ENCODE measurements at places on chromosomes 12 and 14.

GRCh38 chr14:41597647-41598046 lies 9.0 kb upstream of the LRFN5 start:
- no peak for DNase-seq

DNA sequence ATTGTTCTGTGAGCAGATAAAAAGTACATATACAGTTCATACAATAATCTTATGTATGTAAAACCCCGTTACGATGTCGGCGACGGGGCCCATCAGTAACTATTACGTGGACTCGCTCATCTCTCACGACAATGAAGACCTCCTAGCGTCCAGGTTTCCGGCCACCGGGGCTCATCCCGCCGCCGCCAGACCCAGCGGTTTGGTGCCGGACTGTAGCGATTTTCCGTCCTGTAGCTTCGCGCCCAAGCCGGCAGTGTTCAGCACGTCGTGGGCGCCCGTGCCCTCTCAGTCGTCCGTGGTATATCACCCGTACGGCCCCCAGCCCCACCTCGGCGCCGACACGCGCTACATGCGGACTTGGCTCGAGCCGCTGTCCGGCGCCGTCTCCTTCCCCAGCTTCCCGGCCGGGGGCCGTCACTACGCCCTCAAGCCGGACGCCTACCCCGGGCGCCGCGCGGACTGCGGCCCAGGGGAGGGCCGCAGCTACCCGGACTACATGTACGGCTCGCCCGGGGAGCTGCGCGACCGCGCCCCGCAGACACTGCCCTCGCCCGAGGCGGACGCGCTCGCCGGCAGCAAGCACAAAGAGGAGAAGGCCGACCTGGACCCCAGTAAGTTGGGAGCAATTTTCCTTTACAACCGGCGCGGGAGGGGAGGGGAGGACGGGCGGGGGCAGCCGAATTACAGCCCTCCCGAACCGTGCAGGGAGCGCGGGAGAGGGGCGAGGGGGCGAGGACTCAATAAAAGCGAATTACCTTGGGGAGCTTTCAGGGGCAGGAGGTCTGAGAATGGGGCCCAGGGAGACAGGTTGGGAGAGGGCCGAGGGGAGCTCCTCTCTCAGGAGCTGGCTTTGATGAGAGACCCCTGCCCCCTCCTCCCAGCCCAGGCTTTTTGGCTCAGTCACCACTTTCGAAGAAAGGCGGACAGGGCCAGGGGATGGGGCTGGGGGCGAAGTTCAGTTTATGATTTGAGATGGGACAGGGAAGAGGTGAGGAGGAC lies at the start of gene HOXC9:
Gene HOXC9 (plus strand): TSS at position 46 of the 999 bp plus-strand sequence. CDS start 28 bp downstream, at position 74.
- DNase-seq = no peak

- no peak for DNase-seq
Measured at GRCh38 chr14:90455100-90455571, 58.3 kb downstream of the CALM1 start.

- DNase-seq = no peak
Measured at GRCh38 chr12:115088995-115089841, 405.2 kb upstream of the TBX3 start.

GRCh38 chr14:96584199-96584906 lies 82.2 kb downstream of the PAPOLA start:
- DNase-seq = no peak

- no peak for DNase-seq
Measured at GRCh38 chr12:30878024-30878423, 48.5 kb upstream of the TSPAN11 start.

GRCh38 chr14:22996768-22997654 lies 12.9 kb downstream of the C14orf93 start:
- no peak for DNase-seq

DNA sequence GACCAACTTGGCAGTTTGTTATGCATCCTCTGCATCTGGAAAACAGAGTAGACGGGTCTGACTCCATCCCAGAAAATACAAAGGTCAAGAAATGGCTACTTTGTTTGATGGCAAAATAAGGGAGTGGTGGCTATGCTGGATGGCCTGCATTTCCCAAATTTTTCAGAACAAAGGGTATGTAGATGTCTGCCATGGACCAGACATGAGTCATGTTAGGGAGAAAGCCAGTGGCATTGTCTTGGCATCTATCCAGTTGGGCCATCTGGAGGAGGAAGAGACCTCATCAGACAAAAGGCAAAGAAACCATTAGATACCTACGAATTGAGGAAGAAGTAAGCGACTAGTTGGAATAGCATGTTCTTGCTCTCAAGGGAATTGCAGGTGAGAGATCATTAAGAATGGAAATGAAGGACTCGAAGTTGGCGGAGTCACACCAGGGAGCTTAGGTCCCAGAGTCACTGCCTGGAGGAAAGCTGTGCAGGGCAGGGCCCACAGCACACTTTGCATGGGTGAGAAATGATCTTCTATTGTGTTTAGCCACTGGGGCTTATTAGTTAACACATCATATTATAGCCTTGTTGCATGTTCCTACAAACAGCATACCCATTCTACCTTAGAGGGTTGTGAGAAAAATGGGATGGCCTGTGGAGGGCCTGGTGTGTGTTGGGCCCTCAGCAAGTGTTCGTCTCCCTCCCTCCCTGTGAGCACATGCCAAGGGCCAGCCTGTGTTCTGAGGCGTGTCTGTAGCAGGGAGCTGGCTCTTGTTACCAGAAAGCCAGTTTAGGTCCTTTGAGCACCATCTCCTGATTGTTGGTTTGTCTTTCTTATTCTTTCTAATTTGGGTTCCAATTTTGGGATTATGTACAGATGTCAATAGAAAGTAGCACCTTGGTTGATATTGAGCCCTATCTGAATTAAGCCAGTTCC lies 119.4 kb downstream of the KTN1 start:
- no peak for DNase-seq

- no peak for DNase-seq
Measured at GRCh38 chr12:121579981-121580868, 598 bp downstream of the KDM2B start.

- no peak for DNase-seq
Measured at GRCh38 chr14:90091393-90091792, 29.6 kb downstream of the KCNK13 start.

GRCh38 chr14:75479770-75480600 lies 42.3 kb upstream of the BATF start:
- DNase-seq = no peak

DNA sequence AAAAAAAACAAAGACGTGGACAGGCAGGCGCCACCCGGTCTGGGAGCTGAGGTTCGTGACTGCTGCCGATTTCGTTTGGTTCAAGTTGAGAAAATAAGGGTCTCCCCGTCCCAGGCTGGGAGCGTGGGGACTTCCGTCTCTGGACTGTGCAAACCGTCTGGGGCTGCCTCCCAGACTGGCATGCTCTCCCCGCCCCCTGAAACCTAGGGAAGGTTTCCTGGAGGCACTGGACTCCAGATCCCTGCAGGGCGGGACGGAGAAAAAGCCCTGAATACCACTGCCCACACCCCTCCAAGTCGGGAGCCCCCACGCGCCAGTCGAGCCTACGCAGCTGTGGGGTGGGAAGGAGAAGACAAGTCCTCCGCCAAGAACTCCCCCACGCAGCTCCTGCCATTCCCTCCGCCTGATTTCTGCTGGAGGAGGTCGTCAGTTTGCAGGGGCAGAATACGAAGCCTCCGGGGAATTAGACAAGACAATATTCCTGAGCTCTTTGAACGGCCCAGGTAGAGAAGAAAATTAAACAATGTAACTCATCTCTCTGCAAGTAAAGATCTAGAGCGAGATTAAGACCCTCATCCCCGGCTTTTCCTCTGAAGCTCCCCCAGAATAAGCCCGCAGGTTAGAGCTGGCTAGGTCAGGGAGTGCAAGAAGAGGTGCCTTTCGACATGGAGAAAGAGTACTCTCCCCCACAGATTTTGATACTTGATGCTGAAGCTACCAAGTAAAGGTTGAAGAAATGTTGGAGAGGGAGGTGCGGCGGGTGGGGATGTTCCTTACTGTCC lies 10.4 kb upstream of the HOXC13 start:
- no peak for DNase-seq

- no peak for DNase-seq
Measured at GRCh38 chr12:107404981-107405380, 280.6 kb upstream of the PWP1 start.

DNA sequence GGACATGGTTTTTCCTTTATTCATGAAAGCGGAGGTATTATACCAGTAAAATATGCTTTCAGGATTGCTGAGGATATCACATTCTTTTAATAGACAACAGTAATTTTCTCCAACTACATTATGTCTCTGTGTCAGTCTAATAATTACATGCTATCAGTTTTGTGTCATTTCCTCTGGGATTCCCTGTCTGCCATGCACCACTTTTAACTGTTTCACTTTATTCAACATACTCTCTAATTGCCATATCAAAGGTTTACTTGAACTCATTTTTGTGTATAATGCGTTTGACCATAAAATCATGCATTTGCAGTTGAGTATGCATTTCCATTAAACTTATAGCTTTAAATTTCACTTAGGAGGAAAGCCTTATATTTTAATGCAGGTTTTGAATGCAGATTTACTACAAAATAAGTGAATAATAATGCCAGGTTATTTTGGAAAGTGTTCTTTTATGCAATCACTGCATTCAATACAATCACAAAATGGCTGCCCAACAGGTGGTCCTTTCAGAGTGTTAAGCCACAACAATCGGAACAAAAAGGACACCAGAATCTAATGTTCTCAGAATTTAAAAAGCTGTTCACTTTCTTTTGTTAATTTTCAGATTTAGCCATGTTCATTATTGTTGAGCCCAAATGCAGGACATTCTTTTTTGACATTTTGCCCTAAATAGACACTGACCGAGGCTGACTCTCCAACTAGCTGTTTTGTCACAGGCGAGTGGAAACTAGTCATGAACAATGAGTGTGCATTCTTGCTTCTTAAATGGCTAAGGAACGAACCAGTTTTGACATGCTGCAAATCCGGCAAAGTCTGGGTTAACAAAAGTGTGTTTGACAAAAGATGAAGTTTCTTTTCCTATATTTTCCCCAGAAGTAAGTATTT lies 40.9 kb downstream of the MBIP start:
- no peak for DNase-seq

DNA sequence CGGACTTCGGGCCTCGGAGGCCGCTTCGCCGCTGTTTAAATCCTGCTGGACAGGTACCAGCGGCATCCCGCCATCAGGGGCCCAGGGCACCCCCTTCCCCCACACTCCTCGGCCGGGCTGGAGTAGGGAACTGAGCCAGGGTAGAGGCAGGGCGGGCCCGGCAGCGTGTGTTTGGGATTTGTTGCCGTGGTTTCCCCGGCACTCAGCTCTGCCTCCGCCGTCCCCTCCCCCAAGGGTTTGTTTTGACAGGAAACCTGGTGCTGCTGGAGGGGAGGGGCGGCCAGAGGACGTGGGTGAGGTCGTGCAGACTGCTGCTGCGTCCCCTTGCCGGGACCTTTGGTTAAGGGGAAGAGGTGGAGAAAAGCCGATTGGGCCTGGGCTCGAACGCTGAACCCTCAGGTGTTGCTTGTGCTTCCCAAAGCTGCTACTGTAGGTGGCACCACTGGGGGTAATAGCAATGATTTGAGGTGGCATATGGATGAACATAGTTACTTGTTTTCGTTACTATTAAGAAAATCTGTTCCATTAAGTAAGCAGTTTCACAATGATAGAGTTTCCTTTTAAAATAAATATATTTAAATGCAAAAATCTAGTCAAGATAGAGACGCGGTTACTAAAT lies 778 bp downstream of the TCP11L2 start:
- no peak for DNase-seq

- DNase-seq = no peak
Measured at GRCh38 chr12:120540445-120540844, 6.3 kb downstream of the RNF10 start.

- no peak for DNase-seq
Measured at GRCh38 chr12:740921-741320, 11.5 kb upstream of the WNK1 start.

DNA sequence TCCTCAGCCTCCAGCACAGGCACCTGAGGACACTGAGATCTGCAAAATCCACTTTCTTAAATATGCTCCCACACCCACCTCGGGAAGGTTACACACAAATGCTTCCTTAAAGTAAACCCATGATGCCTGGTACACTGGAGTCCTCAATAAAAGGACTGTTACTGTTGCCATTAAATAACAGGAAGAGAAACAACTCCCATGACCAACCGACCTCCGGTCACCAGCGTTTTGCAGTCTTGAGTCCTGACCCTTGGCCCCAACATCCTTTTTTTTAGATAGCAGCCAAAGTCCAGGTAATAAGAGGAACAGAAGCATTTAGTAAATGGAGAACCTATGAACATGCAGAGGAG lies 42.4 kb downstream of the ITPK1 start:
- DNase-seq = no peak

DNA sequence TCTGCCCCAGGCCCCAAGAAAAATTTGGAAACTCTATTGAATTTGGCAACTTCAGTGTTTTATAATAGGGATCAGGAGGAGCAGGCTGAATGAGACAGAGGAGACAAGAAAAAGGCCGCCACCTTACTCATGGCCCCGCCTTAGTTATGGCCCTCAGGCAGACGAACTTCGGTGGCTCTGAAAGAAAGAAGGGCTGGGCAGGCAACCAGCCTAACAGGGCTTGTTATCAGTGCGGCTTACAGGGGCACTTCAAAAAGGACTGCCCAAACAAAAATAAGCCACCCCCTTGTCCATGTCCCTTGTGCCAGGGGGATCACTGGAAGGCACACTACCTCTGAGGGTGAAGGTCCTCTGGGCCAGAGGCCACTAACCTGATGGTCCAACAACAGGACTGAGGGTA lies 146.3 kb upstream of the ATF7IP start:
- no peak for DNase-seq

GRCh38 chr12:57844709-57845477 lies 1.6 kb downstream of the CTDSP2 start:
- DNase-seq = no peak

DNA sequence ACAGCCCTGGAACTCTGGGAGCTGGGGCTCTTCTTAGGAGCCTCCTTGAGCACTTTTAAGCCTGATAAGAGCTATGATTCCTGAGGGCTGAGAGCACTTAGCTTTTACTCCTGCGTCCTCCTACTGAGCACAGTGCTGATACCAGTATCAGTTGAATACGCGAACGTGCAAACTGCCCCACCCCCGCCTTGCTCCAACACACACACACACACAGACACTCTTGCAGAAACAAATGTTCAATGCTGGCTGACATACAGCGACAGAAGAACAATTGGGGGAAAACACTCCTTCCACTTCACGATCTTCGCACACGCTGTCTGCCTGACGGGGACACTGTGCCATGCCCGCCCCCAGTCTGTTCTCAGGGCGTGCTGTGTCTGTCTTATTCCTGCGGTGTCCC lies 57.2 kb upstream of the DLK1 start:
- no peak for DNase-seq

GRCh38 chr12:6959058-6959804 lies 8.1 kb downstream of the PTPN6 start:
- no peak for DNase-seq

- no peak for DNase-seq
Measured at GRCh38 chr12:123530668-123531067, 2.9 kb downstream of the RILPL1 start.

DNA sequence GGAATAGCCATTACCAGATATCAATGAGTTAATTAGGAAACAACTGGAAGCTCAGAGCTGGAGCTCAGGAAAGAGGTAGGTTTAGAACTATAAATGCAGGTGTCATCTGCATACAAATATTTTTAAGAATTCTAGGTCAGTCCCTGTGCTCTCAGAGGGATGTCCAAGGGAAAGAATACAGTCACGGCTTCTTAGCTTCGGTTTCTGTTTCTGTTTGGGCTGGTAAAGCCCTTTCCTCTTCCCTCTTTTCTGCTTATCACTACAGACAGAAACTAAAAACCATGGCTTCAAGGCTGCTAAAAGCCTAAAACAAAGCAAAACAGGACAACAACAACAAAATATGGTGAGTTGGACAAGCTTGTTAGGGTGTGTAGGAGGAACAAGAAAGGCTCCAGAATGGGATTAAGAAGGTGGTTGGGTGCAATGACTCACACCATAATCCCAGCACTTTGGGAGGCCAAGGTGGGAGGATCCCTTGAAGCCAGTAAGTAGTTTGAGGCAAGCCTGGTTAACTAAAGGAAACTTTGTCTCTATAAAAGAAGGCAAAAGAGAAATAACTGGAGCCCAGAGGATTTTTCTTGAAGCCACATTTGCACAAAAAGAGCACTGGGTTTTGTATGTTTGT lies 113.0 kb downstream of the SEC23A start:
- no peak for DNase-seq

Data from cortex of kidney (tissue), 1 donor.